Activated CD4-positive, alpha-beta T cell treated with anti-CD3 and anti-CD28 coated beads, Interleukin-10, Interleukin-2, amounts not matched to agents 100 ng/mL and 50 ng/mL, durations not matched to agents 16 hours and 8 hours (primary cell): ENCODE measurements at places on chromosomes 1 and 21.

DNA sequence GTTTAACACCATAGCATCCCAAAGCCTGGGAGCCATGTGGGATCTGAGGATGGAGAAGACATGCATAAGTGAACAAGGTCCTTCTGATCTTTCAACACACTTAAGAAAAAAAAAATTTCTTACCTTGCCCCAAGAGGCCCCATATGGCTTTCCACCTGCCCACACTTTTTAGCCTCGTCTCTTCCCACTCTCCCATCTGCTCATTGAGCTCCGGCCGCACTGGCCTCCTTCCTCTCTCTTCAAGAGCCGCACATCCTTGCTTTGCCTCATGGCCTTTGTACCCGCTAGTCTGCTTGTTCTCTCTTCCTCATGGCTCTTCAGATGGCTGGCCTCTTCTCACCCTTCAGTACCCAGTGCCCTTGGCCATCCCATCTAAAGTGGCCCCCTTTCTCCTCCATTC is 70.2 kb upstream of the PDE4B start:
- no peak for DNase-seq

DNA sequence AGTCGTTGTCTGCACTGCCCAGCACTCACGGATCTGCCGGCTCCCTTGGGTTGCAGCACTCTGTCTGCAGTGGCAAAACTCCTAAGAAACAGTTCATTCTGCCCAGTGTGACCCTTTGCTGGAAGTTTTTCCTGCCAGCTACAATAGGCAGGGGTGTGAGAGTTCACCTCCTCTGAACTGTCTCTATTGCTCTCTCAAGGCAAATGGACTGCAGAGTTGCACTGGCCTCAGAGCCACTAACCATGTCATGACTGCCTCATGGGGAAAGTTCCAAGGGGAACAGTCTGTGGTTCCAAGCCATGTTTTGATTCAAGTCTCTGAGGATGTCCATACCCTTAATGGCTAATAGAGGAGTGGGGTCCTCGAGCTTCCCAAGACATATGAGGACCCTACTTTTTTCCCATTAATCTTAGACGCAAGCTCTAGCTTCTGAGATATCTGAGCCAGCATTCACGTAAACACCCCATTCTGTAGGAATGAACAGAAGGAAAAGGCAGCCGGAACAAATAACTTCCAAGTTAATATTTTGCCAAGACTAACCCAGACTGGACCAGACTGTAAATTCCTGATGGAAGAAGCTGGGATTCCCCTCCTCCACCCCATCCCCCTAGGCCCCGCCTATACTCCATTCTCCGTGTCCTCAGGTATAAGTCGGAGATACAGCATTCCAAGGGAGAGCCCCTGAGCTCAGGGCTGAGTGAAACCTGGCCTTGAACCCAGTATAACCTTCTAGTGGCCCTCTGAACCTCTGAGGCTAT is 93.8 kb upstream of the AKT3 start:
- no peak for DNase-seq

GRCh38 chr1:3948344-3948743 is 48.3 kb upstream of the C1orf174 start:
- no peak for DNase-seq

DNA sequence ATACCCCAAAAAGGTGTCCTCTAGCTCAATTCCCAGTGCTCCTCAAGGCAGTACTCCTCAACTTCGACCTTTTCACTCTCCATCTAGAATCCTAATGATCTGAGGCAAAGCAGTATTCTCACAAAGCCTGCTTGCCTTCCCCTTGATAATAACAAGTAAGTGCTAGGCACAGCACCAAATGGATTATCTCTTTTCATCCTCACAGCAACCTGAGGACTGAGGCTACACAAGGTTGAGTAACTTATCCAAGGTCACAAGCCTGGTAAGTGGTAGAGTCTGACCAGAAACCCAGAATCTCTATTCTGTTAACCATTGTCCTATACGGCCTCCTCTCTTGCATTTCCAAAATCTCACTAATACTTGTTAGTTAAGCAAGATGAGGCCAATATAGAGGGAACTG is 5.1 kb downstream of the SYDE2 start:
- no peak for DNase-seq

GRCh38 chr1:155033524-155033923 is at the start of the genes DCST1 and DCST2:
DCST1 (plus strand) TSS chr1:155033824; CDS start chr1:155034037, 213 bp downstream.
DCST2 (minus strand) TSS chr1:155033781; CDS start chr1:155033701, 80 bp downstream.
- no peak for DNase-seq

DNA sequence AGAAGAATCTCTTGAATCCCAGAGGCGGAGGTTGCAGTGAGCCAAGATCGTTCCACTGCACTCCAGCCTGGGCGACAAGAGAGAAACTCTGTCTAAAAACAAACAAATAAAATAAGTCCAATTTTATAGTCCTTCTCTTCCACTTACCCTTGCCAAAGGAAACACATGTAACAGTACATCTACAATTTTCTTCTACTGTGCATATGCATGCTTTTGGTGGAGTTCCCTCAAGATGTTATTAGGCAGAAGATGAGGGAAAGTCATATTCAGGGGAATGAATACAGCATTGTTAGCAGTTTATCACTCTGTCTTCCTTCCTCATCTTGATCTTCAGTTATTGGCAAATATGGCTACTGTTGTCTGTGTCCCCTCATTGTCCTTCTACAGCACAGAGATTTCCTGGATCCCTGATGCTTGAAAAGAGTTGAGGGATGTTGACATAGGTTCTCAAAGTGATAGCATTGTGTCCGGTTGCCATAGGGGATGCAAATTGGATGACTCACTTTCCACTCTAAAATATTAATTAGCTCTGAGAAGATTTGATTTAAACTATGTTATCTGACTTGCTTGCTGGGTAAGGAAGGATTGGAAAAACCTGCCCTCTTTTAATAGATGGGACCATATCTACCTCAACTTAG is 1173.6 kb downstream of the KCNT2 start:
- DNase-seq, result no peak

GRCh38 chr21:16773206-16773605 is 739.6 kb upstream of the CXADR start:
- no peak for DNase-seq

DNA sequence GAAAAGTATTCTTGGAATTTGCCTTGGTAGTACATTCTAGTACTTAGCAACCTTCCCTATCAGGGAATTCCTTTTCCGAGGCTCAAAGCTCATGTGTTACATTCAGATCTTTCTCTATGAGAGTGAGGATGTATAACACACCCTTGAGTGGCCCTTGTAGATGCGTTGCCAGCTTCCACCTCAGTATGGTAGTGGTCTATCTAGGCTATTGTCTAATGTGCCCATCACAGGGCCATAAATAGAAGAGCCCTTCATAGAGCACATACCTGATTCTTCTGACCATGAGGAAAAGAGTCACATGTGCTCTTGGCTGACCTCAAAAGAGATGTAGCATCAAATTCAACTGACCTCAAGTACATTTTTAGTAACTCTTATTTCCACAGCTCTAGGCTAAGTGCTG is 14.0 kb upstream of the ZC3H11B start:
- DNase-seq, result no peak

- no peak for DNase-seq
These were observed 146.5 kb downstream of the PDE4B start for GRCh38 chr1:65939191-65939590.

- DNase-seq, result no peak
These were observed 154.9 kb downstream of the CRB1 start for GRCh38 chr1:197422993-197423392.

DNA sequence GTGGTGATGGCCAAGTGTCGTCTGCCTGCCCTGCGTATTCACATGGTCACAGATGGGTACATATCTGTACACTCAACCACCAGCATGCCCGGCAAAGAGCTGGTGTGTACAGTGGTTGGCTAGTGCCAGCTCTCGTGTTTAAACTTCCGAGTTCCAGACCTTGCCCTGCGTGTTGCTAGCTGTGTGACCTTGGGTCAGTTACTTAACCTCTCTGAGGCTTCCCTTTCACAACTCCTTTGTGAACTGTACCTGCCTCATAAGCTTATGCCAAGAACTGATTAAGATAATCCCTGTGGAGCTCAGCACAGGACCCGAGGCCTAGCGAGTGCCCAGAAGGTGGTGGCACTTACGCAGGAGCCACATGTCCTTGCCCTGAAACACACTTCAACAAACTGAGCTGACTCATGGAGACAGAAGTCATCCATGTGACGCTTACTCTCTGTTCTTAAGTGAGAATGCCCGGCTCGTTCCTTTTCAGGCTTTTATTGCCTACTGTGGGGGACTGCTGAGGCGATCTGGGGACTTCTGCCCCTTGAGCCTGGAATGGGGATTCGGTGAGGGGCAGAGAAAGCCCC is 55.4 kb downstream of the ALPL start:
- DNase-seq, result no peak

DNA sequence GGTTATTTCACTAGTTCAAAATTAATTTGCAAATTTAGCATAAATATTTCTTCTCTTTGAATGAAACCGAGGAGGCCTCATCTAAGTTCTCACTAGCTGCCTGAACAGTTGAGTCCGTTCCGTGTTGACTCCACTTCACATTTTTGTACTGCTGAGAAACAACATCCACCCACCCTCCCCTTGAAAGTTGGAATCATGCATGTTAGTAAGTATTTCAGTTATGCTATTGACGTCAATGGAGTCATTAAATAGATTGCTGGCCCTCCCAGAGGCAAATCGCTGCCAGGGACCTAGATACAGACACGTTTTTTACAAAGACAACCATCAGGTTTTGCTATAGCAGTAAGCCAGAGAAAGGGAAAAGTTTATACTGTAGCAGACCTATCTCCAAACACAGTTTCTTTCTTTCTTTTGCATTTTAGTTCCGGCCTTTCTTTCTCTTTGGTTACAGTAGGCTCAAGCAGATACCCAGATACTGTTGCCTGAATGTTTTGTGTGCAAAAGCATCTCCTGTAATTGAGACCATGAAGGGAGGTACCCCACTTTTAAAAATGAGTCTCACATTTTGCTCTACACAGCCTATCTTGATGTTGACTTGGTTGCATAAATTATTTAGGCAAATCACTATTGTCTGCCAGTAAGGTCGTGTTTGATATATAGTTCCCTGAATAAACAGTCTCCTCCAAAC is 262.6 kb upstream of the SGIP1 start:
- DNase-seq, result peak; percentile 48

DNA sequence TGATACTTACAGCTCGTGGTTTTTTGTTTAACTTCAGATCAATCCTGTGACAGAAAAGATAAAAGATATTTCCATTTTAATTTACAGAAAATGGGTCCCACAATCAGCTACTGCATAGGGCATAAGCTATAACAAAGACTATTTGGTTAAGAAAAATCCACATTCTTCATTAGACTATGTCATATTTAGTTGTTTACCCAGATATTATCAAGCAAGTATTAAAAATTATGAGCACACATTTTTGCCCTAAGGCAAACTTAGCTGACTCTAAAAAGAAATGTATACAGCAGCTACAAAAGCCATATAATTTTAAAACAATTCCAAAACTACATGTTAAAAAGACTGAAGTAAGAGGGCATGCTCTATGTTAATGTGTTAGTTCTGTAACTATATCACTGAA is 18.7 kb downstream of the MEAF6 start:
- no peak for DNase-seq

- no peak for DNase-seq
These were observed 25.5 kb downstream of the SLC19A1 start for GRCh38 chr21:45516671-45517151.

- peak; percentile 22 for DNase-seq
These were observed at the start of gene PLA2G4A for GRCh38 chr1:186828611-186829454. PLA2G4A (plus strand) TSS chr1:186828949; CDS start chr1:186854355, 25,406 bp downstream.

DNA sequence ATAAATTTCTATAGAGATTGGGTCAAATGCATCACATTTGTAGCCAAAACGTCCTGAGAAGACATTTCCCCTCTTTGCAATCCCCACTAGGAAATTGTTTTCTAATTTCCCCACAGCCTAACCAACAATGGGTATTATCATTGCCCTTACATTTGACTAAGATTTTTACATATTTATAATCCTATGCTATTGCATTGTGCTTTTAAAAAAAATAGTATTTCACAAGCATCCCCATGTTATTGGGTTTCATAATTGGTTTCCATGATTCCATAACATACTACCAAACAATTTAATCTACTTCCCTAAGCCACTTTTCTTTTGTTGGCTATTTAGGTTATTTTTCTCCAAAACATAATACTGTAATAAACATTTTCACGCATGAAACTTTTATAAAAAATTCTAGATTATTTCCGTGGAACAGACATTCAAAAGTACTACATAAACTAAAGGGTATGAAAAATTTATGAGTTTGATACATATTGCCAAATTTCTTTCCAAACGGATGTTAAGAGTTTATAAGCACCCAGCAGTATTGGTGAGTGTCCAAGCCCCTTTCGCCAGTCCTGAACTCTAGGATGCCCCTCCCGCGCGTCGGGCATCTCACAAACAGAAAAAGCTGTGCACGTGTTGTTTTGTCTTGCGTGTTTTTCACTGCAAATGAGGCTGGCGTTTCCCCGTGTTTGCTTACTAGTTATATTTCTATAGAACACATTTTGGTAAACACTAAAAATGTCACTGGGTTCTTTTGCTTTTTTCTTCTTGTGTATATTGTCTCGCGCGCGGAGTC is 2.0 kb upstream of the LHX4 start:
- DNase-seq, result no peak

DNA sequence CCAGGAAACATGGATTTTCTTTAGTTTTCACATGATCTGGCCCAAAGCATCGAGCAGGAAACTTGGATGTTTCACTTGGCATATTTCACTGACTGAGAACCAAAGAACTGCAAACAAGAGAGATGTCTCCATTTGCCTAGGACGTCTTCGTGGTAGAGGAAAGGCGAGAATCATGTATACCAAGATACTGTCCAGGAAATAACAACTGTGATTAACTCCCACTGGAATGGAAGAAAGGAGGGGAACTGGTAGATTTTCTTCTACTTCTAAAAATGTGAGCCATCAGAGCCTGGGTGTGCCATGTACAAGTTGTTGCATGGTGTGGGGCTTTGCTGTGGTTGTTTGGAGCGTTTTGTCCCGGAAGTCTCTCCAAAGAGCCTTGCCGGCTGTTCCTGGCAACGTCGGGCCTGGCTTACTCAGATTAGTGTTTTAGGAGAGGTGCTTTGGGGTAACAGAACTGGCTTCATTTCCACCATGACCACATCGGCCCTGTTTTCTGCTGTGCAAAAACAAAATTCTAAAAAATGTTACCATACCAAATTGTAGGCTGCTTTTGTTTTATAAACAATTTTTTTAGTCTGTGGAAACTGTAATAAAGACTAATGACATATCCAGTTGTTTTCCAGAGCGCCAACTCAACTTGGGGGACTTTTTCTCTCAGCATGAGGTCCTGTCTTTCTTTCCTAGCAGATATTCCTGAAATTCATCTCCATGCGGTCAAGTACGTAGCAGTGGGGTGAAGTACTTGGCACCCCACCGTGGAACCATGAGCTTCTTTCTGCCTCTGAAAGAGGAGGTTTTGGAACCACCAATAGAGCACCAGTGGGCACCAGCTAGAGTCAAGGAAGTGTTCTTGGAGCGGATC is 118.3 kb downstream of the TM2D1 start:
- no peak for DNase-seq

- DNase-seq, result no peak
These were observed 229.3 kb downstream of the PRDM2 start for GRCh38 chr1:13929313-13929712.

DNA sequence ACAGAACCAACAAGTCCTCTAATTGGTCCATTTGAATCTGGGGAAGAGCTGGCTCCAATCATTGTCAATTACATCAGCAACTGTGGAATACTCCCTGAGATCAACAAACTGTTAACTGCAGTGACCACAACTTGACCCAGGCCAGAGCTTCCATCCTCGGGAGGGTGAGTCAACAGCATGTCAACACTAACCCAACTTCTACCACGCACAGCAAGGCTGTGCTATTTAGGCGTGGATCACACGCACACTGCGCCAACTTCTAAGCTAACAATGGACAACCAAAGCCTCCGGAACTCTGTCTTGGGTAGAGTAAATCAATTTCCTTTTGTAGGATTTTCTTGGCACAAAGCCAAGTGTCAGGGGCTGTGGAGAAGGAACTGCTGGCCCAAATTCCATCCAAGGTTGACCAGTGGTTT is 30.4 kb downstream of the APP start:
- no peak for DNase-seq

GRCh38 chr1:29901624-29902325 is 665.5 kb downstream of the PTPRU start:
- DNase-seq, result no peak
